Aorta (tissue), 5 donors: ENCODE measurements at places on chromosomes 7 and 10. TPM values are rescaled to one million over a fixed set of nuclear protein-coding genes. Genes with fewer than 3 reads are reported as not detected.

Gene MRPS24
- 53.6 TPM for total RNA-seq

Gene LEP
- 0.97 TPM for total RNA-seq

Gene SP8
- not detected for total RNA-seq

Gene MAT1A
- 0.60 TPM for total RNA-seq

Gene CALCR
- total RNA-seq: 0.27 TPM

Gene TRPV6
- not detected for total RNA-seq

Gene SAP25
- 7.5 TPM for total RNA-seq

Gene AS3MT
- 1.2 TPM for total RNA-seq

Gene PRF1
- total RNA-seq: 3.2 TPM

Gene FAM25C
- not detected for total RNA-seq

Gene SPDYE6
- total RNA-seq: not detected

Gene NEUROD6
- not detected for total RNA-seq

Gene TWNK
- 4.6 TPM for total RNA-seq

Gene FAM25A
- total RNA-seq: not detected

Gene PLXNA4
- total RNA-seq: 30.1 TPM

Gene BTBD16
- total RNA-seq: 1.2 TPM

Gene INHBA
- 30.8 TPM for total RNA-seq

Gene TYW1B
- total RNA-seq: 2.5 TPM

Gene DENND2A
- total RNA-seq: 19.2 TPM

Gene CCDC7
- total RNA-seq: 47.2 TPM
